ENCODE measurements at places on chromosomes 2 and 18. TPM values are rescaled to one million over a fixed set of nuclear protein-coding genes. Genes with fewer than 3 reads are reported as not detected.

Gene AKAIN1
- not detected for polyA plus RNA-seq

Gene SERPINB7
- polyA plus RNA-seq, result 149 TPM

Gene CHRND
- polyA plus RNA-seq, result not detected

Gene OR6B2
- polyA plus RNA-seq, result not detected

Gene LAPTM4A
- polyA plus RNA-seq, result 379 TPM

Gene AMER3
- not detected for polyA plus RNA-seq

Gene SERPINB10
- polyA plus RNA-seq, result 0.85 TPM

DNA sequence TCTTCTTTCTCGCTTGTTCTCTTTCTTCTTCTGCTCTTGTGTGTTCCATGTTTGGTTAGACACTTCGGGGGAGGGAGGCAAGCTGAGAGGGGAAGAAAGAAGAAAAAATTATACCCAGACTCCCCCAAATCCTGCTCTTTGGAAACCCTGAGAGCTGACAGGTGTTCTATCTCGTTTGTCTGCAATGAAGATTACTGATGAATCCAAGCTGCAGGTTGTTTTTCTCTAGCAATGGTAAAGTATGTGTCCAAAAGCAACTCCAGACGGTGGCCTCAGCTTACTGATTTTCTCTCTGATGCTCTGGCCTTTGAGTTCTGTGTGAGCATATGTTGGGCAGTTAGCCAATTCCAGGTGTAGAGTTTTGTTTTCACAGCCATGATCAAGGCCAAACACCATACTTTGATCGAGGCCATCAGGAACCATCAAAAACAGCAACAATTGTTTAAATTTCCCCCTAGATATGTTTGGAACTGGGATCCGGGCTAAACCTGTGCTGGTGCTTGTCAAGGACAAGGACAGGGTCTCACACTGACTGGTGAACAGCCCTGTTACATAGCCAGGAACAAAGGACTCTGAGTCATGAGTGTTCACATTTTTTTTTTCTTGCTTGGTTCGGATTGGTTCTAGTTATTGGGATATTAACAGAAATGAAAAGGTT is 142.0 kb downstream of the PRKCE start:
- DNase-seq, result no peak

- DNase-seq, result no peak
These were observed 58.9 kb downstream of the ADNP2 start for GRCh38 chr18:80167931-80168330.

DNA sequence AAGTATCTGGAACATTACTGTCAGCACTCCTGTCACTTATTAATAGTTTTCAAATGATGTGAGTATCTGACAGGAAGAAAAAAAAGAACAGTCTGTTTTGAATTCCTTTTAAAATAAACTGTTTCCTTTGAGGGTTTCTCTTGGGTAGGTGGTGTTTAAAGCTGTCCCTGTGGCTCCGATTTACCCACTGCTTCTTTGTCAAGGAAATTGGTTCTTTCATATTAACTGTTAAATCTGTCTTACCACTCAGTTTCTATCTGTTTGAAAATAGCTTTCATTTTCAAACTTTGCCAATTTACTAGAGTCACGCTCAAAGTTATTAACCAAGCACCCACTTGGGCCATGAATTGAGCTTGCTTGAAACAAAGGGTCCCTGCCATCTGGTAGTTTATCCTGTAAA is 614.6 kb upstream of the NXPH2 start:
- no peak for DNase-seq

DNA sequence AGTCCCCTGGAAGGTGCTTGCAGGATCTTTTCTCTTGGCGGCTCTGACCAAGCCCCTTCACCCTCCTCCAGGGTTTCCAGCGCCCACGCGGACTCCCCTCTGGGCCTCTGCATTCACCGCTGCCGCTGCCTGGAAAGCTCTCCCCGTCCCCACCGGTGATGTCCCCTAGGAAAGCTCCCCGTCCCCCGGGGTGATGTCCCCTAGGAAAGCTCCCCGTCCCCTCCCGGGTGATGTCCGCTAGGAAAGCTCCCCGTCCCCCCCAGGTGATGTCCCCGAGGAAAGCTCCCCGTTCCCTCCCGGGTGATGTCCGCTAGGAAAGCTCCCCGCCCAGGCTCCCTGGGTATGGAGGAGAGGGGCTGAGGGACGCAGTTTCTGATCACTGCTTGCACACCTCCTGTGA is 27.9 kb downstream of the ZAP70 start:
- no peak for DNase-seq

DNA sequence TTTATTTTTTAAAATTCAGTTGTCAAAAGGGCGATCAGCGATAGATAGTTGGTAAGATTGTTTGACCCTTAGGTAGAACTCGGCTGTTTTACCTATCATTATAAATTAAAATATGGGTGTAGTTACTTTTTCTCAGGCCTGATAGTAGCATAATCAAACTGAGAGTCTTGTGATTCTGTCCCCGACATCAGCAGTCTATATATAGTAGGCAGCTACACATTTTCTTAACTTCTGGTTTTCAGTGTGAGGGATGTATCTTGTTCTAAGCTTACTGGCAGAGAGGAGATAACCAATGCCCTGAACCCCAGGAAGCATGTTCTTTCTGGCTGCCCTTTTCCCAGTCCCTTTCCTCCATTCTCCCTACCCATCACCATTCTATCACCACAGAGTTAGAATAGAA is 56.6 kb downstream of the XRCC5 start:
- no peak for DNase-seq

- no peak for DNase-seq
These were observed 245.8 kb downstream of the DPP10 start for GRCh38 chr2:114688241-114688640.

- DNase-seq, result no peak
These were observed 197.8 kb upstream of the SIX2 start for GRCh38 chr2:45207101-45207500.

DNA sequence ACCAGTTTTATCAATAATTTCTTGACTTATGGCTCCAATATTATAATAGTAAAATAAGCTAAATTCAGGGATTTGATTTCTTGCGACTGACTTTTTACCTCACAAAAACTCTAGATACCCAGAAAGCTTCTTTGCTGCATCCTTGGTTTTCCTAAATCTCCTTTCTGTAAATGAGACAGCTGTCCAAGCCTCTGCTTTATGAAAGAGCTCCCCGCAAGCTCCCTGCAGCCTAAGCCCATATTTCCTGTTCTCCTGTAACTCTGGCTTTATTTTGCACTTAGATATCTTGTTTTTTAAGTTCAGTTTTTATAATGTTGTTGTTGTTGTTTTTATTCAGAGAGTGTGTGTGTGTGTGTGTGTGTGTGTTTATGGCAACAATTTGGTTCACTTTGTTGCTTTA is 361.7 kb upstream of the PKDCC start:
- DNase-seq, result no peak

GRCh38 chr2:238512247-238512867 is 85.6 kb downstream of the ASB1 start:
- no peak for DNase-seq

DNA sequence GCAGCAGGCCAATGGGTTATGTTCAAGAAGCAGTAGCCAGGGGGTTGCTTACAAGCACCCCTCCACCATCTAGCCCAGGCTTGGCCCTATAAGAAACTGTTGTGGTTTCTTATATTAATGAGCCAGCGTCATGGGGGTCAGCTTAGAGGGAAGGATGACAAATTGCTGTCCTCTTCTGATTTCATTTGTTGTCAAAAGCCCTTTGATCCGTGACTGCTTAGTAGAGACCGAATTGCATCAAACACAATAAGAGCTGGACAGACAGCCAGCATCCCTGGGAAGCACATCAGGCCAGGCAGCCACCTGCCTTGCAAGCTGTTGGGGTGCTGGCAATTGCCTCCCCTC is 206.6 kb upstream of the SETBP1 start:
- no peak for DNase-seq

- DNase-seq, result peak; percentile 65
These were observed 61.3 kb downstream of the TMEM247 start for GRCh38 chr2:46540496-46541331.

DNA sequence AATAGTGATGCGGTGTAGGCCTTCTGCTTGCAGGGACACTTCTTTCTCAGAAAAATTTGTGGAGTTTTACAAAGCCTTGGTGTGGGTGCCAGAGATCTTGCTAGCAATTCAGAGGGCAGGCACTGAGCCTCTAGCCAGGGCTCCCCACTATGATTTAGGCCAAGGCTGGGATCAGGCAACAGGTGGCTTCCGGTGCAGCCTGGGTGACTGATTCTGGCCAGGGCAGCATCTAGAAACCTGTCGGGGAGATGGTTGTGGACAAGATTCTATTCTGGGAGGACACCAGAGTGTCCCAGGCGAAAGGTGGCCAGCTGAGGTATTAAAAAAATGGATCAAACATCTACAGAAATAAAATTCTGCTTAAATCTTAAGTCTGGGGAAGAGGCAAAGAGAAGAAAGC is 21.5 kb upstream of the TNP1 start:
- DNase-seq, result no peak

GRCh38 chr18:46677611-46678010 is 20.6 kb upstream of the LOXHD1 start:
- no peak for DNase-seq

GRCh38 chr2:216352653-216353270 is 19.5 kb downstream of the MARCHF4 start:
- DNase-seq, result no peak

GRCh38 chr2:62334440-62335058 is 138.6 kb downstream of the B3GNT2 start:
- no peak for DNase-seq

GRCh38 chr2:217866457-217866856 is 136.3 kb downstream of the TNS1 start:
- DNase-seq, result no peak

GRCh38 chr2:58215429-58215828 is 25.7 kb downstream of the FANCL start:
- DNase-seq, result no peak

Measured in BJ (cell line).